ENCODE measurements at places on chromosomes 5 and 9. TPM values are rescaled to one million over a fixed set of nuclear protein-coding genes. Genes with fewer than 3 reads are reported as not detected.

ST8SIA4 gene
- total RNA-seq: 16.4 TPM

QSOX2 gene
- 20.5 TPM for total RNA-seq

UCK1 gene
- 29.6 TPM for total RNA-seq

PCDHA10 gene
- total RNA-seq: 4.6 TPM

TMEM174 gene
- not detected for total RNA-seq

OLFML2A gene
- 62.5 TPM for total RNA-seq

HEMGN gene
- 6.4 TPM for total RNA-seq

PTPN3 gene
- 5.6 TPM for total RNA-seq

CTSV gene
- 9.3 TPM for total RNA-seq

SPATA31A3 gene
- not detected for total RNA-seq

DUSP1 gene
- 305 TPM for total RNA-seq

FTMT gene
- not detected for total RNA-seq

SHOC1 gene
- not detected for total RNA-seq

PIK3R1 gene
- total RNA-seq: 291 TPM

HRH2 gene
- total RNA-seq: 1.8 TPM

ANKRD34B gene
- not detected for total RNA-seq

PFDN1 gene
- 57.2 TPM for total RNA-seq

CD72 gene
- total RNA-seq: 2.5 TPM

ASS1 gene
- 52.0 TPM for total RNA-seq

CDC20B gene
- total RNA-seq: 0.38 TPM

CLTA gene
- total RNA-seq: 137 TPM

HINT1 gene
- 51.0 TPM for total RNA-seq

FAT2 gene
- total RNA-seq: 3.8 TPM

ADAMTS16 gene
- total RNA-seq: 4.9 TPM

DOCK2 gene
- total RNA-seq: 7.8 TPM

MTREX gene
- total RNA-seq: 130 TPM

C6 gene
- 0.55 TPM for total RNA-seq

GNAQ gene
- 53.3 TPM for total RNA-seq

ADAM19 gene
- total RNA-seq: 28.3 TPM

C9orf40 gene
- total RNA-seq: 7.2 TPM

TCF7 gene
- 5.4 TPM for total RNA-seq

PIP5K1B gene
- total RNA-seq: 29.0 TPM

MYMK gene
- 2.1 TPM for total RNA-seq

CCDC183 gene
- total RNA-seq: 2.0 TPM

DDX46 gene
- 69.4 TPM for total RNA-seq

RALGPS1 gene
- 35.3 TPM for total RNA-seq

FOXD4L5 gene
- 0.22 TPM for total RNA-seq

LCN9 gene
- total RNA-seq: not detected

SMIM27 gene
- 3.3 TPM for total RNA-seq
